Hair follicular keratinocyte (primary cell): ENCODE measurements at places on chromosomes 12 and 14. TPM values are rescaled to one million over a fixed set of nuclear protein-coding genes. Genes with fewer than 3 reads are reported as not detected.

DEPDC4 gene
- 0.62 and 2.3 TPM in 2 replicates for total RNA-seq

RTL1 gene
- not detected in 2 replicates for total RNA-seq

CFAP54 gene
- 0.08 and 0.57 TPM in 2 replicates for total RNA-seq

SOAT2 gene
- total RNA-seq, result not detected in 2 replicates

CLEC4E gene
- total RNA-seq, result not detected in 2 replicates

PGF gene
- total RNA-seq, result 44.9 and 50.9 TPM in 2 replicates

FAM186B gene
- 0.08 and 0.15 TPM in 2 replicates for total RNA-seq
